ENCODE measurements at places on chromosomes 2 and 18.

DNA sequence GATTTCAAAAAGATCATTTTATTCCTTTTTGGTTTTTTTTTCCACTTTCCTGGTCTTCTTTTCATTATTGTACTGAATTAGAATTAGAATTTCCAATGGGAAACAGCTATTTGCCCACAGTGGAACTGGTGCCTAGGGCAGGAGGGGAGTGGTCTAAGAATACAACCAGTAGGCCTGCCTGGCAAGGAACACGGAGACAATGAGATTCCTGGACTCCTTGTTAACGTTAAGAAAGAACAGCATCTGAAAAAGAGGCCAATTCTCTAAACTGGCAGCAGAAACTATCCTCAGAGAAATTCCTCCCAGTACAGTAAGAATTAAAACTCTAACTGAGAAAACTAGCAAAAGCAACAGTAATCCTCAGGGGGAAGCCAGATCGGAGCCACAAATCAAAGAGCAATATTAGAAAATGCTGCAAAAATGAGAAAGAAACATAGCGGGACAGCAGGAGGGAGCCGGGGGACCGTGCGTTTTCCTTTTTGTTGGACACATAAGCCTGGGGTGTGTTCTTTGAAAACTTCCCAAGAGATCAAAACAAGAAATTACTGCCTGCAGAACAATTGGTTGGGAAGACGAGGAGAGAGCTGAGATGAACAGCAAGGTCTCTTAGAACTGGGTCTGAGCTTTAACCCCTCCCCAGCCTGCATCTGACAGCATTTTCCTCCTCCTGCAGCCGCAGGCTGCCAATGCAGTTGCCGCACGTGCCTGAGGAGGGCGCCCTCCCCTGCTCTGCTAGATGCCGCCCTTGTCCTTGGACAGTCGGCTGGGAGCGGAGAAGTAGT, 776.0 kb downstream of the TSN start:
- DNase-seq, result no peak

DNA sequence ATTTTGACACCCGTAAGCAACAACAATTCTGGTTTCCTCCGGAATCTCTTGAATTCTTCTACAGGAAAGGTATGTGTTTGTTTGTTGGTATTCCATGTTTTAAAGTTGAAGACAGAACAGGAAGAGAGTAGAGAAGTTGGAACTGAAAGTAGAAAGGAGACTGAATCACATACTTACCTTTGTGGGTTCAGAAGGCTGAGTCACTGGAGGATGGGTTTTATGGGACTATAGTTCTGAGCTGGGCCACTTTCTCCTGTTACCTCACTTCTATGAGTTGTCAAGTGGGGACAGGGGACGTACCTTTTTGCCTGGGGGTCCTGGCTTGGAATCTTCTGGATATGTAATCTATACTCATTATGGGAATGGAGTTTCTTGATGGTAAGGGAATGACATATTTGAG, 40.9 kb downstream of the KDM3A start:
- no peak for DNase-seq

- no peak for DNase-seq
Measured at GRCh38 chr2:235665661-235666212, 171.9 kb downstream of the AGAP1 start.

- no peak for DNase-seq
Measured at GRCh38 chr2:55885127-55885943, 38.2 kb downstream of the EFEMP1 start.

GRCh38 chr18:62201870-62202269, 14.8 kb downstream of the RELCH start:
- DNase-seq, result no peak

- DNase-seq, result no peak
Measured at GRCh38 chr2:216770717-216771116, 75.4 kb upstream of the IGFBP5 start.
